Spinal cord (tissue), 10 donors: ENCODE measurements at places on chromosomes 12 and 14.

GRCh38 chr12:26172539-26172938 lies 22.8 kb upstream of the SSPN start:
- no peaks in the 10 kb centered on the region for H3K27me3 ChIP-seq
- no peak overlapping the region for H3K4me3 ChIP-seq
- no peaks in the 10 kb centered on the region for H3K4me1 ChIP-seq
- peak; percentile 17 for DNase-seq
- no peak overlapping the region for H3K27ac ChIP-seq

DNA sequence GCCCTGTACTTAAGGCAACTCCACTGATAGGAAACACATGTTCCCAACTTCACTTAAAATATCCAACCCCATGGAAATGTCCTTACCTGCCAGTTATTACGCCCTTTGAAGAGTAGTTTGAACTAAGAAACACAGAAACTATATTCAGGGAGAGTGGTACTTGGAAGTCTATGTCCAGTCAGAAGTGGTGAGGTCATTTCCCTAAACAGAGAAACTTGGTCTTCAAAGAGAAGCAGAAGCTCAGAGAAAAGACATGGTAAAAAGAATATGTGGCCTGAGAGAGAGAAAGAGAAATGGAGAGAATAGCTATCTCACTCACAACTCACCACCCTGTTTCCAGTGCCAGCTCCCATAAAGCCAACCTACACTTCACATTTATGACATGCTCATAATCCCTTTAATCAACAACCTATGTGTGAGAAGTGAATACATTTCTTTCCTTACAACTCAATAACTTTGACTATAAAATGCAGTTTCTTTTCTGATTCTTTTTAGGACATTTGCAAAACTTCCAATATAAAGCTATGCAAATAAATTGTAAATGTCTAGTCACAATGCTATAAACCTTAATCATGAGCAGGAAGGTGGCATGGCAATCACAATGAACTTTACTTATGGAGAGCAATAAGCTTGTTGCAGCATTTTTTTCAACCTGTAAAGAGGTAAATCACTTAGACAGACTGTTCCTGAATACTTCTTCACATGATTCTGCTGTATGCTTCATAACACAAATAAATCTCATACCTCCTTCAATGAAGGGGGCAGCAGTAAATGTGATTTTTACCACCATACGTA lies 67.1 kb downstream of the CPNE8 start:
- H3K36me3 ChIP-seq = no peaks in the 10 kb centered on the region
- H3K4me1 ChIP-seq = no peaks in the 10 kb centered on the region
- H3K27ac ChIP-seq = no peak overlapping the region
- no peak for DNase-seq
- H3K4me3 ChIP-seq = no peak overlapping the region
- no peaks in the 10 kb centered on the region for H3K27me3 ChIP-seq

GRCh38 chr12:120703311-120703942 lies 6.8 kb upstream of the UNC119B start:
- peaks cover 45% of the 10 kb centered on the region for H3K36me3 ChIP-seq
- no peak overlapping the region for H3K27ac ChIP-seq
- no peak for DNase-seq
- H3K27me3 ChIP-seq = no peaks in the 10 kb centered on the region
- H3K4me3 ChIP-seq = no peak overlapping the region

GRCh38 chr12:46205294-46205693 lies 63.5 kb downstream of the SLC38A1 start:
- H3K4me1 ChIP-seq = peaks cover 3% of the 10 kb centered on the region
- H3K27me3 ChIP-seq = no peaks in the 10 kb centered on the region
- no peaks in the 10 kb centered on the region for H3K36me3 ChIP-seq

GRCh38 chr12:120977531-120978295 lies 630 bp upstream of the HNF1A start:
- no peaks in the 10 kb centered on the region for H3K27me3 ChIP-seq
- no peak for DNase-seq
- H3K4me1 ChIP-seq = peaks cover 7% of the 10 kb centered on the region
- no peak overlapping the region for H3K27ac ChIP-seq
- H3K4me3 ChIP-seq = no peak overlapping the region

DNA sequence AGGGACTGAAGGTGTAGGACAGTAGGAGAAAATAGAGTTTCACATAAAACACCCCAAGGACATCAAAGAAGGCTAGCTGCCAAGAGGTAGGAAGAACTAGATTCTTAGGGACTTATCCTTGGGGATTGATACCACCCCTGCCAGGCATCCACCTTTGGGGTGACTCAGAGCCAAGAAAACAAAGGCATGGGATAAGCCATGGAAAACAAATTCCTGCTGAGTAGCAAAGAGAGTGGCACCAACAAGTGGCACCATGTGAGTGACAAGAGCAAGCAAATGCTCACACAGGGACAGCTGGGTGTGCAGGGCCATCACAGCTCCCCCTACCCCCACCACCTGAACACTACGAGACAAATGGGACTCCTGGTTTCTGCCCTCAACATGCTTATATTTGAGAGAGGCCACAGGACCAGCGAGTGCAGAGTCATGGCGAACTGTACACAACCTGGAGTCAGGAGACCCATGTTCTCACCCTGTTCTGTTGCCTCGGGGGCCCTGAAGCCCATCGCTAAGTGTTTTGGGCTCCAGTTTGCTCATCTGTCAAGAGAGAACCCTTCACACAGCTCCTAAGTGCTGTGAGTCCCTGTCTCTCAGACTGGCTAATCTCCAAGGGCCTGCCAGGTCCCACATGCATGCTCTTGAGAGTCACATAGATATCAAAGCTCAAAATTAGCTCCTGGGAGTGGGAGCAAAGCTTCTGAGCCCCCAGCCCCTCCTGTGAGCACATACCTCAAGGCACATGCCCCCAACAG lies 91.9 kb downstream of the DPF3 start:
- H3K4me3 ChIP-seq = no peak overlapping the region
- no peak overlapping the region for H3K27ac ChIP-seq
- DNase-seq = no peak
